Fibroblast of pulmonary artery (primary cell): ENCODE measurements at places on chromosomes 16 and 17.

- DNase-seq, result no peak
Measured at GRCh38 chr16:24027466-24027865, 191.7 kb downstream of the PRKCB start.

GRCh38 chr16:66933776-66934137 is 445 bp downstream of the CIAO2B start:
- no peak for DNase-seq

GRCh38 chr16:10015397-10015796 is 166.8 kb downstream of the GRIN2A start:
- no peak for DNase-seq

GRCh38 chr17:33288954-33289353 is 4.1 kb downstream of the ASIC2 start:
- no peak for DNase-seq

- no peak for DNase-seq
Measured at GRCh38 chr17:27965224-27965623, 72.1 kb upstream of the LYRM9 start.
